ENCODE measurements at places on chromosomes 7 and 10. TPM values are rescaled to one million over a fixed set of nuclear protein-coding genes. Genes with fewer than 3 reads are reported as not detected.

Gene ELFN1
- polyA plus RNA-seq = 9.3 TPM

GRCh38 chr7:78530351-78530750 lies 731.8 kb downstream of the PHTF2 start:
- DNase-seq = no peak

DNA sequence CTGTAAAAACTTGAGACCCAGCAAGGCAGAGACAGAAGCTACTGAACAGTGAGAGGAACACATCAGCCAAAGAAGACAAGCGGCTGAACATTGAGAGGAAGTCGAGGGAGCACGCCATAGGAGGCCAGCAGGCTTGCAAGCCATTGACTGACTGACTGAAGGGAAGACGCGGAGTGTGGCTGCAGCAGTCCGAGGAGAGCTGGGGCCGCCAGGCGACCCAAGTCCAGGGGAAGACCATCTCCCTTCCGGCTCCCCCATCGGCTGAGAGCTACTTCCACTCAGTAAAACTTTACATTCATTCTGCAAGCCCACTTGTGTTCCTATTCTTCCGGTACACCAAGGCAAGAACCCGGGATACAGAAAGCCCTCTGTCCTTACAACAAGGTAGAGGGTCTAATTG lies 167.3 kb upstream of the MBL2 start:
- no peak for DNase-seq

GRCh38 chr10:31759124-31759798 lies 169.4 kb downstream of the ARHGAP12 start:
- DNase-seq = peak; percentile 42

Gene C7orf33
- polyA plus RNA-seq = not detected

GRCh38 chr10:102596506-102596971 lies 47.7 kb upstream of the TRIM8 start:
- no peak for DNase-seq

Gene BMPER
- polyA plus RNA-seq = 22.7 TPM

- DNase-seq = no peak
These were observed 65.9 kb downstream of the ABCB5 start for GRCh38 chr7:20681258-20681882.

- DNase-seq = no peak
These were observed 9.5 kb downstream of the RHOBTB1 start for GRCh38 chr10:60934215-60935175.
